ENCODE measurements at places on chromosomes 6 and 20.
A peak's percentile ranks its signal among the peaks of the same experiment; 100 is the strongest.

DNA sequence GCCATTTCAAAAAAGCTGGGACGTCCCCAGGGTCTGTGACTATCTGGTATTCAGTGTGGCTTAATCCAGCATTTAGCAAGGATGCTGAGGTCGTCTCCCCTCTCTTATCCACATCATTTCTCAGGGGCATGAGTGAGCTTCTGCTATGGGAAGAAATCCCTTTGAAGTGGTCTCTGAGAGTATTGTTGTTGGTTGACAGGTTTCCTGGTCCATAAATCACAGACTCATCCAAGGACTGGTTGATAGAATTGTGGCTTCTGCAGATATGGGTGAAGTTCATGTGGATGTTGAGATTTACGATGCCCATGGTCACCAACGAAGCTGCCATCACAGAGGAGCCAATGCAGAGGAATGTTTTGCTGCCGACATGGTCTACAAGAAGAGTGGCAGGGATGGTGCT, 24.0 kb downstream of the SLC2A12 start:
- DNase-seq, result no peak

DNA sequence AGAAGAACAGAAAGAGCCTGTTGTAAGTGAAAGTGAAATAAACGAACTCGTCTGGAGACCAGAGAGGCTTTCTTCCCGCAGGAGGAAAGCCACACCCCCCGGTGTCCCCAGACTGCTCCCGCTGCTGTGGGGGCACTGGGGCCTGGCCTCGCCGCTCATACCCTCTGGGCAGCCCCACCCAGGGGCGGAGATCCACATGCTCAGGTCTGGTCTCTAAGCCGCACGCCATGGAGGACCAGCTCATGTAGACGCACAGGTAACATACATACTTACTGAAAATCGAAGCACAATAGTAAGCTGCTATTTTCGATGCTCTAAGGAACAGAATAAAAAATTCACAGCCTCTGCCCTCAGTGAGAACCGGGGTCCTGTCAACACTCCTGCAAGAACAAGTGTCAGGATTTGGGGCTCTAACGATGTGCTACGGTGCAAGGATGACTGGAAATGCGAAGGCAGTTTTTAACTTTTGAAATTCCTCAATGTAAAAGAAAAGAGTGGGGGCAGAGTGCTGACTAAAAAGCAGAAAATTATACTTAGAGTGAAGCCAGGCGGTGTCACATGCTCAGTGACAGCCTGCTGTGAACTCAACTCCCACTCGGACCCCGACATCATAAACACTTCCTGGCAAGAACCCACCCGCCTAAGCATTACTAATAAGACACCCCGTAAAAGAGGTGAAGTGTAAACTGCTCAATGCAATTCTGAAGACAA, 110.5 kb downstream of the IRF4 start:
- DNase-seq, result no peak

DNA sequence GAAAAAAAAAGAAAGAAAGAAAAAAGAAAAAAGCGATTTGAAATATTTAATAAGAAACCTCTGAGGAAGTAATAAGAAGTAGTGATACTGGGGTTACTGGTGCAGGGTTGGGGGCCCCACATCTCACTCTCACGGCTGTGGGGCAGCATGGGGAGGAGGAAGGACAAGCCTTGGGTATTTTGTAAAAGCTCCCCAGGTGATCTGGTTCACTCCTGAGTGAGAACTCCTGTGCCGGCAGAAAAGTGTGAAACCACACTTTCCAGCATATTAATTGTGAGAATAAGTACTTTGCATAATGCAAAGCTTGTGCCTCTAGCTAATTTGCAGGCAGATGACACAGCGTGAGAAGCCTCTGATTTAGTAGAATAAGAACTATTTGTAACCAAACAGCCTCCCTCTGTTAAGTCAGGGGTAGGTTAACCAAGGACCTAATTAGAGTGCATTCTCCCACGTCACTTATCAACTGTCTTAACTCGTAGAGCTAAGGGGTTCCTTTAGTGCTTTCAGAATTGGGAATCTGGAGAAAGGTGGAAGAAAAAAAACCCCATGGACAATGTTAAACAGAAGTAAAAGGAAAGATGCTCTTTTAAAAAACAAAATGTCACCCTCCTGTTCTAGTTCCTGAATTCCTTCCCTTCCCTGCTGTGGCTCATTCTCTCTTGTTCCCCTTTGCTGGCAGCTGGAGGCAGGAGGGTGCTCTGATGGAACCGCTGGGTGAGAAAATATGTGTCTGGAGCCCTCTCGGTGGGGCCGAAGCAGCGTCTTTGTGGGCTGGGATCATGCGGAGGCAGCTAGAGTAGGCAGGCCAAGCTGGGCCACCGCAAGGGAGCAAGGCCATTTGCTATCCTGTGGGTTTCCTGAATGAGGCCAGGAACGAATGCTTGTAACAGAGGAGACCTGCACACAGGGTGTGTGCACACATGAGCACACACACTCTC, 108.7 kb downstream of the FYN start:
- no peak for DNase-seq

DNA sequence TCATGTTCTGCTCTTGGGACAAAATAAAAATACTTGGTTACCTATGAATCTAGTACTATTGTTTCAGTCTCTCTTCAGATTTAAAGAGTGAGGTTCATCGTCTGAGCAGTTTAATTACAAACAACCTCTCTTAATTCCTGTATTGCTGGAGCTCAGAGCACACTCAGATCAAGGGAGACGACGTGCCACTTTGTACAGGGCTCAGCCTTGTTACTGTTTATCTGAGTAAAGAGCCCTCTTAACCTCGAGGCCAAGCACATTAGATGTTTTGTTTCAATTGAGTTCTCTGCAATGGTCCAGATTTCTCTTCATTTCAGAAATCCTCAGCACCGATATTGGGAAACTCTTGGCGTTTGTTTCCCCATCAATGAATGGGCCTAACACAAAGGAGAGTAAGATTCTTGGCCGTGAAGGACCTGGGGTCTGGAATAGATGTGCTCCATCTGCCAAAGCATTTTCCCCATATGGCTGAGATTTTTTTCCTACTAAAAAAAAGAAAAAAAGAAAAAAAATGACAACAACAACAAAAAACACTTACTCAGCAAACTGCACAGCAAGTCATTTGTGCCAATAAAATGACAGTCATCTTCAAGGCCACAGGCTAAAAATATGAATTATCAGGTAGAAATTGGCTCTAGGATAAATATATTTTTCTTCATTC, 82.6 kb upstream of the CCN6 start:
- DNase-seq, result no peak

- no peak for DNase-seq
These were observed 175.3 kb upstream of the BMP5 start for GRCh38 chr6:56050530-56051201.

- no peak for DNase-seq
These were observed 15.9 kb upstream of the SLC9A8 start for GRCh38 chr20:49796600-49797343.

GRCh38 chr6:156944412-156944811, 167.2 kb downstream of the ARID1B start:
- no peak for DNase-seq

- no peak for DNase-seq
These were observed 1.4 kb downstream of the SDC4 start for GRCh38 chr20:45346851-45347250.

- no peak for DNase-seq
These were observed 56.8 kb downstream of the KCNS1 start for GRCh38 chr20:45044084-45044573.

- DNase-seq, result no peak
These were observed 14.3 kb upstream of the MYMX start for GRCh38 chr6:44202332-44202971.

DNA sequence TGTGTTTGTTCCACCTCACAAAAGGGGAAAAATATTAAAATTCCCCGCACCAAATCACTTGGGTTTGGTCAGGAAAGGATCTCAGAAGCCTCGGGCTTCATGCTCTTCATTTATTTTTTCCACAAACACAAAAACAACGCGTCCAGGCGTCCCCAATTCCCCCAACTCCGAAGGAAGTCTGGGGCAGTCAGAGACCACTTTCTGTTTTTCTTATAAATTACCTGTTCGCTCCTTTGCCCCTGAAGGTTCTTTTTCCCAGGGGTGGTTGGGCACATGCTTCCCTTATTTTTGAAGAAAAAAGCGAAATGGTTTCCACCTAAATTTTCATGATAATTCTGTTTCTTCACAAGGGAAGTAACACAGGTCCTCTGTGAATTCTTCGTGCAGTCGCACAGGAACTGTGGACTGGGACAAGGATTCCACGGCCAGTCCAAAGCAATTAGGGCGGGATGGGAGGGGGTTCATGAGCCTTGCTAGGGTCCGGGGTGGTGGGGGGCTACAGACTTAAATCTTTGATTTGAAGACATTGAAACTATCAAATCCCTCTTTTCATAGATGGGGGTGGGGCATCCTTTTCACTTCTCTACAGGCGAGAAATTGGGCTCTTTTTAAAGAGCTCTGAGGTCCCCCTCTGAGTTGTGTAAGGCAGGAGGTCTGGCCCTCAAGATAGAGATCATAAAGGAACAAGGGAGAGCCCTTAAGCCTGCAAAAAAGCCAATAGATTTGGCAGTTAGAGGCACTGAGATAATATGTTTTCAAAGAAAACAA, 30.5 kb upstream of the HFE start:
- no peak for DNase-seq

GRCh38 chr20:54624706-54625390, 149.5 kb downstream of the DOK5 start:
- no peak for DNase-seq

GRCh38 chr6:90214461-90214860, 82.2 kb downstream of the BACH2 start:
- DNase-seq, result no peak

DNA sequence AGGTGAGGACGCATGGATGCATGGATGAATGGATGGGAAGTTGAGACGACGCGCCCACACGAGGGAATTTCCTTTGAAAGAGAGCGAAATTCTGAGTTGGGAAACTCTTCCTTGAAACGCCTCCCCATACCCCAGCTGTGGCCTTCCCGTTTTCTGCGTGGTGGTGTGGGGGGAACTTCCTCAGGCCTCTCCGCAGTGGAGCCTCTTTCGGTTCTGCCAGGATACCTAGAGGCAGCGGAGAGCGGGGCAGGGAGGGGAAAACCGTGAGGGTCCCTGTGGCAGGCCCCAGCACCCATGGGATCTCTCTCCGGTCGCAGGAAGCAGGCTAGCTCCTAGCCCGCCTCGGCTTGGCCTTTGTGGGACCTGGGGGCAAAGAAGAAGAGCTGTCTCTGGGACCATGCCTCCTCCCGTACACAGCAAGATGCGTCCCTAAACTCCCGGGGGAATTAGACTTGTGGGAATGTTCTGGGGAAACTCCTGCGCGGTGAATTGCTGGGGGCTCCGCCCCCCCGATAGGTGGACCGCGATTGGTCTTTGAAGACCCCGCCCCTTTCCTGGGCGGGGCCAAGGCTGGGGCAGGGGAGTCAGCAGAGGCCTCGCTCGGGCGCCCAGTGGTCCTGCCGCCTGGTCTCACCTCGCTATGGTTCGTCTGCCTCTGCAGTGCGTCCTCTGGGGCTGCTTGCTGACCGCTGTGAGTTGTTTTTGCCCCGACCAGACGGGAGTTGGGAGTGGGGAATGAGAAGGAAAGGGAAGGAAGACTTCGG, at the start of gene CD40:
Gene CD40 (plus strand): TSS at position 611 of the 764 bp plus-strand sequence. CDS start 30 bp downstream, at position 641.
- DNase-seq, result no peak

DNA sequence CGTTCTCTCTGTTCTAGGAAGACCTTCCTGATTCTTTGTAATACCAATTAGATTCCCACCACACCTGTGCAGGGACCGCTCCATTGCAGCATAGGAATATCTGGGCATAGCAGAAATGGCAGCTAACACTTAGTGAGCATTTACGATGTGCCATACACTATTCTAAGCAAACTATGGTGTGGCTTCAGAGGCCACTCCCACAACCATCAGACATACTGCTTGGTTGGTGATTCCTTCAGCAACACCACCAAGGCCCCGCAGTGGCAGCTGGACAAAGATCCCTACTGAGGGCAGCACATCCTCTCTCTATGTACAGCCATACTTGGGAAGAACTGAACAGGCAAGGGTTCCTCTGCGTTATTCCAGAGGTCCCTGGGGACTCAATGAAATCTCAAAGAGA, 6.2 kb downstream of the KCNK5 start:
- no peak for DNase-seq

DNA sequence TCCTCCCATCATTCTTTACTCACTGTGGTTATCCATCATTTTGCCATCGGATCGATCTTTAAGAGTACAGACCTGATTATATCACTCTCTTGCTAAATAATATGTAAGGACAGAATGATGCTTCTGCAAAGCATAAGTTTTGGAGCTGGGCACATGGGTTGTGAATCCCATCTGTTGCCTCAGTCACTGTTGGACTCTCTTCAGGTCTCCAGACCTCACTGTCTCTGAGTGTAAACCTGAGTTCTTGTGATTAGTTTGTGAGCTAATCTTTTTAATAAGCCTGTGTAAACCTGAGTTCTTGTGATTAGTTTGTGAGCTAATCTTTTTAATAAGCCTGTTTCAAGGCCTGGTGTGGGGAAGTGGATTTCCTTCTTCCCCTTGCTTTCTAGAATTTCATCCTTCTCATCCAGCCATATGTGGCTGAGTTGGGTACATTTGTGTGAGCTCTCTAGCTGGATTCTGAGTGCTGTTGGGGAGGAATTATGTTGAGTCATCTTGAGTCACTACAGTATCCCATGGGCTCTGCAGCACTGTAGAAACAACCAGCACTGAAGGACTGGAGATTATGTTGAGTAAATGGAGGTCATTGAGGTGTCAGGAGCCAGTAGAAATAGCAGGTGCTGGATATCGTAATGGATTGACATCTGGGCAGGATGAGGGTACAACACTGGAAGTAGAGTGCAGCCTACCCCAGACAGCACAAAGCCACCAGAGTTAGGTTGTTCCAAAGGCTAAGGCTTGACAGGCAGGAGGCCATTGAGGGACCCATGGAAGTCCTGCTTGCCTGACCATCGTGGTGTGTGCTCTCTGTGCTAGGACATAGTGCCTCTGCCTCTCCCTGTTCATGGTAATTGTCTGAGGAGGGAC, 52.4 kb downstream of the SCAND1 start:
- no peak for DNase-seq

DNA sequence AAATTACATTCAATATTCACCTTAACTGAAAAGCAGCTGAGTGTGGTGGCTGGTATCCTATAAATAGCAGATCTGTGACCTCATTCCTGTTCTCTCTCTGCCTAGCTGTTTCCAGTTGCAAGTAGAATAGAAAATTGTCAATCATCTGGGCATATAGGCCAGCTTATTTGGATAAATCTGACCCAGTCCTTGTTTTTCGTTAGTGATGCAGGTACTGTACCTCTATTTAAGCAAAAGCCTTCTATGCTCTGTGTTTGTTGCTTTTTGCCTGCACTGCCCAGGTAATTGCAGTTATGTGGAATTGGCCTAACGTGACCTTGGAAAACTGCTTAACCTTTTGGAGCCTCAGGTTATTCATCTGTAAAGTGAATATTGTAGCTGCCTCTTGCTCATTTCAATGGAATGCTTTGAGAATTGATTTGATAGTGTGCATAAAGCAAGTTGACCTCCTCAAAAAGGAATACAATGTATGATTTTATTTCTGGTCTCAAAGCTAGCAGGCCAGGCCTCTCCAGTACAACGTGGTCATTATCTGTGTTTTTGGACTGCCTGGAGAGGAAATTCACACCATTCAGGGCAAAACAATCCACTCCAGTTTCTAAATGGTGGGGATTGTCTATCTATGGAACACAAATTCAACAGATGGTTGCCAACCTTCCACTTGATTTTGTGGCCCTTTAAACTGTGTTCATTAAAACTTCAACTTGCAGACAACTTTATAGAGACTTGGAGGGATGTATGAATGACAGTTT, 508.7 kb upstream of the CITED2 start:
- peak; percentile 46 for DNase-seq
